HCT116 (cell line): ENCODE measurements at places on chromosomes 6 and 20.

GRCh38 chr20:61756966-61757677 lies 308.6 kb downstream of the TAF4 start:
- no peak for DNase-seq

DNA sequence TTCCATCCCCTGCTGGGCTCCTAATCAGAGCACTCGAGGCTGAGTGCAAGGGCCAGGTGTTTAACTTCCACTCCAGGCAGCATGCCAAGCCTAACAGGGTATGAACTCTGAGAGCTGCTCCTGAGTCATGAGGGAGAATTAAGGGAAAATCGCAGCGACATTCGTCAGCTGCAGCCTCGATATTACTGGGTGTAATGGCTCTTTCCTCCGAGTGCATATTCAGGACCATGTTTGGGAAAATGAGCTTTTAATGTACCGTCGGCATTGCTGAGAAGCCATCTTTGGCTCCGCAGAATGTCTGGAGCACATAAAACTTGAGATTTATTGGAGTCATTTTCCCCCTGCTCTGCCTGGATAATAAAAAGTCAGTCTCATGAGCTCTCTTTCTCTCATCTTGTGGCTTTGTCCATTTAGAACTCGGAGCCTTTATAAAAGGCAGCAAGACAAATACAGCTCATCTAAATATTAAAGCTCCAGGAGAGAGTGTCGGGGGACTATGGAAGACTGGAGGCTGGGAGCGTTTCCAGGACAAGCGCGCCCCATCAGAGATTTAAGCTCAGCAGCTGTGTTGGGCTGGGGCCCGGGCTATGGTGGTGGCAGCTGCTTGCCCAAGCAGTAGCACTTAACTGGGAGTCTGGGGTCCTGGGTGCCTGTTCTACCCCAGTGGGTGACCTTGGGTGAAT lies 103.7 kb downstream of the TOX2 start:
- DNase-seq = peak; percentile 85

- no peak for DNase-seq
Measured at GRCh38 chr20:57564180-57564802, 3.4 kb downstream of the PCK1 start.

GRCh38 chr6:157777344-157777743 lies 45.7 kb upstream of the SNX9 start:
- no peak for DNase-seq

GRCh38 chr20:33148040-33148439 lies 19.9 kb upstream of the BPIFA2 start:
- DNase-seq = no peak

- no peak for DNase-seq
Measured at GRCh38 chr6:122025104-122025503, 374.3 kb upstream of the HSF2 start.

DNA sequence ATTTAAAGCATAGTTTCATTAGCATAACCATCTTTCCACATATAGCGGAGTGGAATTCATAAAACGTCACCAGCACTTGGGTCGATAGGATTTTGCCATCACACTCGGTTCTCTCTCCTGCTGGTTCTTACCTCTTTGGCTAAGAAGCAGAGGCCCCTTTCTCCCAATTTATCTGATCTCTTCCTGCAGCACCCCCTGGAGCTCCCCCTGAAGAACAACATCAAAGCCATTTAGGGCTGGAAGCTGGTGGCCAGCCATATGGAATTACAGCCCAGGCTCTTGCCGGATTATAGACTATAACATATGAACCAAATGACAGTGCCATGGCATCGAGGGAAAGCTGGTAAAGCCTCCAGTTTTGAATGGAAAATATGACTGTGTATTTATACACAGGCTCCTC lies 6.4 kb upstream of the KIF6 start:
- DNase-seq = no peak

DNA sequence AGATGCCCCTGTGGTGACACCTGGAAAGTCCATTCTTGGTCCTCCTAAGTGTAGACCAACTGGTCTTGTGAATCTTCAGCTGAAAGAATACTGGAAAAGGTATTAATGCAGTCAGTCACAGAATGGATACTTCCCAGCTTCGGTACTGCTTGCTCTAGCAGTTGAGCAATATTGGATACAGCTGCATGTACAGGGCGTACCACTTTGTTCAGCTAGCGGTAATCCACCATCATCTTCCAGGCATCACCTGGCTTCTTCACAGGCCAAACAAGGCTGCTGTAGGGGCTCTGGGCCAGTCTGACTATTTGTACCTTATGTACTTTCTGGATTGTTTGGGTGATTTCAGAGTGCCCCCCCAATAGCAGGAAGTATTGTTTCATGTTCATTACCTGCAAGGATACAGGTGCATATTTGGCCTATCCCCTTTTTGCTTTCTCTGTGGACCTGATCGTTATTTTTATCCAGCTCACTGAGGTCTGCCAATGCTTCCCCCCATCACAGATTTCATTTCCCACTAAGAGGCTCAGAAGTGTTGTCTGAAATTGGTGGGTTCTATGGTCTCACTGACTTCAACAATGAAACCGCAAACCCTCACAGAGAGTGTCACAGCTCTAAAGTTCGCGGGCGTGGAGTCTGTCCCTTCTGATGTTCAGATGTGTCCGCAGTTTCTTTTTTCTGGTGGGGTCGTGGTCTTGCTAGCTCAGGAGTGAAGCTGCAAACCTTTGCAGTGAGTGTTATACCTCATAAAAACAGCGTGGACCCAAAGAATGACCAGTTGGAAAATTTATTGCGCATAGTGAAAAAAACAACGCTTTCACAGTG lies 52.2 kb downstream of the TRIM27 start:
- DNase-seq = no peak

DNA sequence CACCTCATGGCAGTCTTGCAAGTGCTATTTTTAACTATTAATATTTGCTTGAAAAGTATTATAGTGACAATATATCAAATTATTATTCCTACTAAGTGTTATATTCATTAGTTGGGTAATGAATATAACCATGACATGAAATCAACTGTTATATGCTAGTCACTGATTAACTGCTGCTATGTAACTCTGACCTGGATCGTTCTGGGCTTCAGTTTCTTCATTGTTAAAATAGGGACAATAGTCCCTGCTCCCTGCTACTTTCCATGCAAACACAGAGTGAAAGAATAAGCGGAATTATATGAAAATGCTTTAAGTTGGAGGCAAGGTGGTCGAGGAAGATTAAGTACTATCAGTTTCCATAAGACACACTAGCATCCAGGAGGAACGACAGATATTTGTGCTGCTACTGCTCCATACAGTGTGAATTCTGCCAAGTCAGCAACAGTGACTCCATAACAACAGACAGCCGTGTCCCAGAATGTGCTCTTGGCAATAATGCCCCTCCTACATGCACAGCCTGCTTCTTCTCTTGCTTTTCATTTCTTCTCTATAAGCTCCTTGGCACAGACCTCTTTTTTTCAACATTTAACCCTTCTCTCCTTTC lies 107.2 kb downstream of the CHD6 start:
- no peak for DNase-seq

DNA sequence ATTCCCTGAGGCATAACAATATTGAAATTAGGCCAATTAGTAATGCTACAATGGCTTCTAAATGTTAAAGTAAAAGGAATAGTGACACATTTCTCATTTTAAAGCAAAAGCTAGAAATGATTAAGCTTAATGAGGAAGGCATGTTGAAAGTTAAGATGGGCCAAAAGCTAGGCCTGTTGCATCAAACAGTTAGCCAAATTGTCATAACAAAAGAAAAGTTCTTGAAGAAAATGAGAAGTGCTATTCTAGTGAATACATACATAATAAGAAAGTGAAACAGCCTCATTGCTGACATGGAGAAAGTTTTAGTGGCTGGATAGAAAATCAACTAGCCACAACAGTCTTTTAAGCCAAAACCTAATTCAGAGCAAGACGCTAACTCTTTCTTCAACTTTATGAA lies 12.9 kb downstream of the OR2A4 start:
- no peak for DNase-seq

DNA sequence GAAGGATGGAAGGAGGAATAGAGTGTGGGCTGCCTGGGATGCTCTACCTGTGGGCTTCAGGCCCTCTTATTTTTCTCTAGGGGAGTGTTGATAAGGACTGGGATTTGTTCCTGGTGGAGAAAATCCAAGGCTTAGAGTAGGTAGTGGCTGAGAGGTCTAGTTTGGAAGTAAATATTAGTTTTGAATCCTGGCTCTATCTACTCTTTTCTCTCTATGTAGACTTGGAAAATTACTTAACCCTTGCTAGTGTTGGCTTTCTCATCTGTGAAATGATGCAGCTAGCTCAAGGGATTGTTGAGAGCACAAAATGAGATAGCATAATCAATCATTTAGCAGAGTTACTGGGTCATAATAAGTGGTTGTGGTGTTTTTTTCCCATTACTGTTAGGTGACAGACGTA lies 102.7 kb upstream of the MLIP start:
- no peak for DNase-seq

GRCh38 chr6:14129575-14129974 lies 12.0 kb downstream of the CD83 start:
- peak; percentile 34 for DNase-seq

- no peak for DNase-seq
Measured at GRCh38 chr6:168016176-168016620, 18.7 kb downstream of the KIF25 start.

GRCh38 chr6:2245103-2245876 lies at the start of gene GMDS:
GMDS (minus strand) TSS chr6:2245605.
- DNase-seq = peak; percentile 43

- DNase-seq = no peak
Measured at GRCh38 chr6:166121726-166122125, 45.9 kb downstream of the TBXT start.

- DNase-seq = no peak
Measured at GRCh38 chr6:71393981-71394432, 105.4 kb downstream of the OGFRL1 start.

DNA sequence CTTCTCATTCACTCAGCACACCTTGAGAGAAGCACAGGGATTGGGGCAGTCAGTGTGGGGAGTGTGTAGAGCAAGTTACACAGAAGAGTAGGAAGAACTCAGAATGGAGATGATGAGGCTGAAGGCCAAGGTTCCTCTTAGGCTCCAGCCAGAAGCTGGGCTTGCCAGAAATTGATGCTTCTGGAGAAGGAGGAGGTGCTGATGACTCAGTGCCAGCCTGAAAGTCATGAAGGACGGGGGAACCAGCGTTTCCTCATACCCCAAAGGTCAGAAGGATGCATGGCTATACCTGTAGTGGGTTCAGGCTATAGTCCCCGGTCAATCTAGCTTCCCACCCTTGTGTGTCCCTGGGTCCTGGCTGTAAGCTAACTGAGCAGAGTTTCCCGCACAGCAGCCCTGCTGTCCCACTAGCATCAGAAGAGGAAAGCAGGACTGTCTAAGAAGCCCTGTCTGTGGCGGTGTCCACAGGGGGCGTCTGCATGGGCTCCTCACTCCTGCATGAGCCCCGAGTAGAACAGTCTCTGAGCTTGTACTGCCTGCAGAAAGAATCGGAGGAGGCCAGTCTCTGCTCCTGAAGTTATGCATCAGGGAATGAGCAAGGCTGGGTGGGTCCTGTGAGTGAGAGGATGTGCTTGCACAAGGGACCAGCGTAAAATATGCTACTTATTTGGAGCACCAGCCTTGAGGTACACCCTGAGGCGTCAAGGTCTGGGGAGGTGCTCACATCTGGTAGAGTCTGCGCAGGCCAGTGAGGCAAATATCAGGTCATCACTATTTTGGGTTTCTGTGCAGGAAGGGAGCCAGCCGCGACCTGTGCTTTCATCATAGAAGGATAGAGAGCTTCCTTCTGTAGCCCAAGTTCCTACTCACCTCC lies 148.5 kb downstream of the MRPL14 start:
- no peak for DNase-seq

GRCh38 chr6:99219788-99220187 lies 129.7 kb downstream of the FAXC start:
- DNase-seq = peak; percentile 24

DNA sequence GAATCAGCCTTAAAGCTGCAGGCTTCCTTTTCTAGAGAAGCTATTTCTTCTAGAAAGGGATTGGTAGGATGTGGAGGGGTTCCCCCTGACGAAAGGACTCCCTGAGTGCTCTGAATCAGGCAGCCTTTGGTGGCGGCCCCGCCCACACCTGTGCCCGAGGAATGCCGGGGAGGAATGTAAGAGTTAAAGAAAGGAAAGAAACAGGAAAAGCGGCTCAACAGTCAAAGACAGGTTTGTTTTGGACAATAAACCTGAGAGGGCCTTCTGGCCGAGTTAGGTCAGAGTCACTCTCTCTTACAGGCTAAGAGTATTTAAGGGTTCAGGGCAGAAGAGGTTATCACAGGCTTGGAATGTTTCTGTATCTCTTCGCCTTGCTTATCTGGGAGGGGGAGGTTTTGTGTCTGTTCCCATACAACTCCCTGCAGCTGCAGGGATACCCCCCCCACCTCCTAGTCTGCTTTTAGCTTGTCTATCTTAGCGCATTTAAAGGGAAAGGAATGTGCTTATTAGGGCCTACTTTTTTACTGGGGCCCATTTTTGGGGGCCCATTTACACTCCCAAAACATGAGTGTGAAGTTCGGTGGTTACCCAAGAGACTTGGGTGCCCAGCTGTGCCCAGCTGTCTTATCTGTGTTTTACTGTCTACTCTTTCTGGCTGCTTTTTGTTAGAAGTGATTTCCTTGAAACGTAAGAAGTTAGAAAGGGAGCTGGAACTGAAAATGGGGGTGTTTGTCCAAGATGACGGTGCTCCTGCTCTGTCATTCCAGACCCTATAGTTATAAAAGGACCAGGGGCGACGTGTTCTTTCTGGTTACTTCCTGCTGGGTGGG lies 32.8 kb downstream of the DYNLT1 start:
- DNase-seq = no peak

GRCh38 chr6:71395731-71396409 lies 107.3 kb downstream of the OGFRL1 start:
- no peak for DNase-seq

DNA sequence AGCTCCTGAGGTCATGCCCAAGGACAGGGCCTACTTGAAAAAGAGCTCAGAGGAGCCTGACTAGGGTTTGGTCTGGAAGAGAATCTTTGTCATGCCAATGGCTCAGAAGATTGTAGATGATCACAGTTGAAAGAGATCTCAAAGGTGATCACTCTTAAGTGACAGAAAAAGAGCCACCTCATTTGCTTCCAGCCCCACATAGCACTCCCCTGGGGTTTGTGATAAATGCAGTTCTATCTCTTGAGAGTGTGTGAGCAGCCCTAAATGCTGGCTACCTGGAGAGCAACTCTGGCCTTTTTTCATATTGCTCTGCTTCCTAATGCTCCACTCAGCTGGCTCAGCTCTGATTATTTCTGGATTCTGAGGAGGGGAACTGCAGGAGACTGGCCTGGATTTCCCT lies 39.3 kb downstream of the KLHL32 start:
- DNase-seq = no peak

DNA sequence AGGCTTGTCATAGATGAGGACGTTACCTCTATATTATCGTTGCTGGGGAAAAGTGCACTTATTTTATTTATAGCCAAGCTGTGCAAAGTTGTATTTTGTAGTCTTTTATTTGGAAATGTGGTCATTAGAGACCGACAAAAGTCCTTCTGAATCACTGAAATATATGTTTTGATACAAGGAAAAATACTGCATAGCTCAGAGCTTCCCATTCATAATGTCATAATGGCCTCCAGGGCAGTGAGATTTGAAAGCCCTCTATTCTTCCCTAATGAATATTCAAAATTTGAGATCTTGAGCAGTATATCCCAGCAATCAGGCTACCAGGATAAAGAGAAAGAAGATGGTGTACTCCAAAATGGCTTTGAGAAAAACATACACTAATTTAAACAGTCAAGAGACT lies 64.6 kb downstream of the CAP2 start:
- no peak for DNase-seq

GRCh38 chr20:21003902-21004301 lies 102.3 kb downstream of the LINC00237 start:
- no peak for DNase-seq
